ENCODE measurements at places on chromosomes 7 and 10.

GRCh38 chr7:99504281-99504602 is 220 bp upstream of the ZKSCAN5 start:
- DNase-seq, result no peak

DNA sequence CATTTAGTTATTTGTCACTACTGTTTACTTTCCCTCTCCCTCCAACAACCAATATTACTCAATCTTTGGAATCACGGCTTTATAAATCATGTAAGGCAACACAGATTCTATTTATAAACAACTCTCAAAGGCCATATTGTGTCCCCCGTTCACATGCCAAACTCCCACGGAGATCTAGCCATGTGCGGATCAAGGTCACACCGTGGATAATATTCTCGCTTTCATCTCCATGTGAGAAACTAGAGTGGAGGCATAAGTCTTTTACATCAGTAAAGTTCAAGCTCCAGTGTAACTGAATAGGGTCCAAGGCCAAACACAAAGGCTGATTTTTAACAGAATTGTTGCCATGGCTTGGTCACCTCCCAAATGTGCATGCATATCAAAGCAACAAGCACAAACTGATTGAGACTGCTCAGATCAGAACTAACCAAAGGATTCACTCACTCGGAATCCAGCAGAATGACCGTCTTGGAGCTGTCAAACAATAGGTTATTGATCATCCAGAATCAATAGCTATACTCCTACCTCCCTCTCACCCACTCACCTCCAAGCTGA is 569.5 kb upstream of the LRRN3 start:
- DNase-seq, result no peak

- DNase-seq, result no peak
These were observed 23.1 kb upstream of the ZNF735 start for GRCh38 chr7:64183827-64184372.

- DNase-seq, result no peak
These were observed 6.3 kb downstream of the ACTL6B start for GRCh38 chr7:100649826-100650565.

DNA sequence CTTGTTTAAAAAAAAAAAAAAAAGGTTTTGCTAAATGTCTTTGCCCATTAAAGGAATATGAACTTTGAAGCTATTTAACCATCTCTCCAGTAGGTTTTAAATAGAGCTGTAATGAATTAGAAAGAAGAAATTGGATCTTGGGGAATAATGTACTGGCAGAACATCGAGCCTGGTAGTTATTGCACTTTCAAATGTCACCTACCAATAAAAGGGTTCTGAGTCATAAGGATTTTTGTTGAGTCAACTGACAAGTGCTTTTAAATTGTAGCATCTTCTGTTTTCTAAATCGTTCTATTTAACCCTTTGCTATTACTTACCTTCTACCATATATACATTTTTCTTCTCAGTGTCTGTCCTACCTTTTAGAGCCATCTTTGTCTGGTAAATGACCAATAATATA is 10.7 kb downstream of the CUTC start:
- DNase-seq, result no peak

DNA sequence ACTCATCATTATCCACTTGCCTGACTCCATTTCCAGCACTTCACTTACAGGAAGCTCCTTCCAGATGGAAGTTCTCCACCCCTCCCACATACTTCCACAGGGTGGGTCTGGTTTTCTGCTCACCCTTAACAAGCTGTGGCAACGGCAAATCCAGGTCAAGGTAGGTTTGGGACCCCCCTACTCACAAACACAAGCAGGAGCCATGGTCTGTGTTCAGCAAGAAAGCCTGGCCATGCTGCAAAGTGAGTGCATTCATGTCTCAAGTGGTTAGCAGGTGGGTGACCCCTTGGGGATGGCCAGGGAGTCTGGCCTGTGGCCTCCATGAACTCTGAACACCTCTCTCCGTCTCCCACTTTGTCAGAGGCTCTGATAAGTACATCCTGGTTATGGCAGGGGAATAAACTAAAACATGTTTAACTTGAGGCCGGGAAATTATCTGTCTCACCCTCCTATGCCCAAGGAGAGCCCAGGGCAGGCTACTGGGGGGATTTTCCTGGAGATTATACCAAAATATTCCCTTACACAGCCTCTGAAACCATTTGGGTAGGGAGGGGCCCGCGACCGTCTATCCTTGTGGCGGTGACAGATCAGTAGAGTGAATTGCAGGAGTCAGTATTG is 844 bp downstream of the XPNPEP1 start:
- no peak for DNase-seq

GRCh38 chr10:78448470-78448869 is 414.8 kb downstream of the RPS24 start:
- DNase-seq, result no peak

DNA sequence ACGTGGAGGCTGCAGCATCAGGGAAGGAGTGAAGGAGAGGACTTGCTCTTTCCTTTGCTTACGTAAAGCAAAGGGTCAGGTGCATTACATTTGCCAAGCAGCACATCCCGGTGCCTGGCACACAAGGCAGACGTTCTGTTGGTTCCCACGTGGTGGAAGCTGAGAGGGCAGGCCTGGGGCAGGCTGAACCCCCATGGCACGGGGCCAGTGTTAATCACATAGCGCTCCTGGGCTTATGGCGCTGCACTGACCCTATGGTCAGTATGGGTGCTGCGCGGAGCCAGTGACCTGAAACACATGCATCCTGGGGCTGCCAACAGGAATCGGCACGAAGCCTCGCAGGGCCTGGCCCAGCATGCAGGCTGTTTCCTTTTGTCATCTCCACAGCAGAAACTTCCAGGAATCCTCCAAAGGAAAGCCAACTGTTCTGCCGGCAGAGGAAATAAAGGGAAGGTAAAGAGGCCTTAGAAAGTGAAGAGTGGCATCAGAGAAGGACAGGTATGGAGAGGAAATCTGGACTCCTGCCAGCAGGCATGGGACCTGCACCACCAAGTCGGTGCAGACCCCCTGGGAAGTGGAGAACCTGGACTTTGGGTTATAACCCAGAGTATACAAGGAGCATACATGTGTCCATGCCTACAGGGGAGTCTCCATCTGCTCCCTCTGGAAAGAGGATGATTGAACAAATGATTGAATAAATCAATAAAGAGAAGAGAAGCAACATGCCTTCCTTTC is 560.2 kb downstream of the TCERG1L start:
- no peak for DNase-seq

DNA sequence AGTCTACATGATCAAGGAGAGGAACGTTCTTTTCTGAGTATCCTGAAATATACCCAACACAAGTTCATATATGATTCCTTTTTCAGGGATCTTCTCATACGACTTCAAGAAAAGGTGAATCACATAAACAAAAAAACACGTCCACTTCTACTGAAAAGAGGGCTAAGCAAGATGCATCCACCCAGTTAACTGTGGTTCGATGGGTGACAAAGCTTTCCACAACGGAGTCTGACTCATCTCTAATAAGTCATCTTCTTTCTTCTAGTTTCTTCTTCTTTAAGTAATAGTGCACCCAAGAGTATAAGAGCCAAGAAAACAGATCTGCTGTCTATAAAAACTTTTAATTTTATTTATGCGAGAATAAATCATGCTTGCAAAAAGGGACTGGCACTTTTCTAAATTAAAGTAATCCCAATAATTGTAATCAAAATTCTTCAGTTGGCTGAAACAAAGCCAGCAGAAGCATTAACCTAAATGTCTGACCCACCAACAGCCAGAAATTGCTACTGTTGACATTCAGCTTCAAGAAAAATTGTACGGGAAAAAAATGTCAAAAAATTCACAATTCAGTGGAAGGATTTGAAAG is 146.9 kb upstream of the ANK3 start:
- DNase-seq, result no peak

- DNase-seq, result no peak
These were observed 102.1 kb downstream of the PPP1R17 start for GRCh38 chr7:31788883-31789680.

- no peak for DNase-seq
These were observed 331.4 kb downstream of the PTPRN2 start for GRCh38 chr7:158256091-158256816.

DNA sequence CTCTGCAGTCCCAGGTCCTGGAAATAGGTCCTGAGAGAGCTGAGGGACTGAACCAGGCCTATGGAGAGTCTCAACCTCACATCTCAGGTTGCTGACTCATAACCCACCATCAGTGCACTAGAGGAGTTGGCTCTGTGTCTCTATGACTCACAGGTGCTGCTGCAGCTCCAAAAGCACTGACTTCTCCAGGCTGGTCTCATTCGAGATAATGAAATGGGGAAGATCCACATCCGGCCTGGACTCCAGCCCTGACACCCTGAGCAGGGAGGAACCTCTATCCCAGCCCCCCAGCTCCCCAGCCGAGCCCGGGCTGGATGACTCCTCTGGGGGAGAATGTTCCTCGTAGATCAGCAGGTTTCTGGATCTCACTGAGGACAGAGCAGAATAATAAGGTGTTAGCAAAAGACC is 35.5 kb upstream of the DGKI start:
- DNase-seq, result no peak

- no peak for DNase-seq
These were observed 77.2 kb downstream of the CDH23 start for GRCh38 chr10:71473671-71474599.

DNA sequence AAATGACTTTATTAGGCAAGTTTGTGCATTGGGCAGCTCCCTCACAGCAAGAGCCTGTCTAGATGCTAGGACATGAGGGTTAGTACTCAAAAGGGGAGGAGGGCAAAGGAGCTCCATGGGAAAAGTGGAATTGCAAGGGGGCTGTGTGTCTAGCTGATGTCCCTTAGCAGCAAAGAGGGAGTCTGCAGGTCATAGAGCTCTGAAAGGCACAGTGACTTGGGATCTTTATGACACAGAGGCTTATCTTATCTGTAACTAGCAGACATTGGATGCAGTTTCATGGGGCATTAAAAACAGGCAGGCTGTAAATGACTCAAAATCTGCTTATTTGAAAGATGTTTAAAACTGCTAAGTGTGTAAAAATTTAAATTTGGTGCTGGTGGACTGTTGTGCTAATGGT is 556.2 kb upstream of the FZD8 start:
- no peak for DNase-seq

GRCh38 chr7:5523052-5523711 is 99.5 kb upstream of the TNRC18 start:
- no peak for DNase-seq

DNA sequence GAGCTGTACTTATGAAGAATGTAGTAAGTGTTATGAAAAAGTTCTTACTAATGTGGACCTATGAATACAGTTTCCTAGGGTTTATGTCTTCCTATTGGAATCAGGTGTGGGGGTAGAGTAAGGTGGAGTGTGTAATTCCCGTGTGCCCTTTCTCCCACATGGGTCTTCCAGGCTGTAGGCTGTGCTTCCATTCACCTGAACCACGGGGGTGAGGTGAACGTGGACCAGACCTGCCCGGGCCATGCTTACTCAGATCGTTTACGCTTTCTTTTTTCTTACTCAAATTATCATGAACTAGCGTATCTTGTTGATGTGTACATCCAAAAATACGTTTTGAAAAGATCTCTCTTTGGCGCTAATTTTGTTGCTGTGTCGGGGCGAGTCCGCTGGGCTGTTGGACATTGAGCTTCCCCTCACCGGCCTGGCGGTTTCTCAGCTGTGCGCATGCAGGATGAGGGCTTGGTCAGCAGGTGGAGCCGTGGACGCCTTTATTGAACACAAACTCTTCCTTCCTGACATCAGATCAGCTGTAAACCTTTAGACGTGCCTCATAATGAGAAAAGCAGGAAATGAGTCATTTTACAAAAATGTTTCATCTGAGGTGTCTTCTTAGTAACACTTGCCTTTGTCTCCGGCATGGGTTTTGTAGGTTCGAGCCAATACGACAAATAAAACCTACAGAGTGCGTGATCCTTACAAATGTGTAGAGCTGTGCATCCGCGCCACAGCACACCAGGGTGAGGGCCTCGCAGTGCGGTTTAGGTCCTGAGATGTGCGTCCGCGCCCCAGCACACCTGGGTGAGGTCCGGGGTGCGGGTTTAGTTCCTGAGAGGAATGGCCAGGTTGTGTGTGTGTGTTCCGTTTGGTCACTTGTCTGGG is 53.8 kb downstream of the WDR37 start:
- peak; percentile 62 for DNase-seq

GRCh38 chr7:22694597-22695207 is 32.3 kb upstream of the IL6 start:
- no peak for DNase-seq

GRCh38 chr10:99234791-99235657 is 628 bp downstream of the HPSE2 start:
- no peak for DNase-seq

GRCh38 chr7:14229047-14229446 is 239.6 kb upstream of the ETV1 start:
- DNase-seq, result no peak

DNA sequence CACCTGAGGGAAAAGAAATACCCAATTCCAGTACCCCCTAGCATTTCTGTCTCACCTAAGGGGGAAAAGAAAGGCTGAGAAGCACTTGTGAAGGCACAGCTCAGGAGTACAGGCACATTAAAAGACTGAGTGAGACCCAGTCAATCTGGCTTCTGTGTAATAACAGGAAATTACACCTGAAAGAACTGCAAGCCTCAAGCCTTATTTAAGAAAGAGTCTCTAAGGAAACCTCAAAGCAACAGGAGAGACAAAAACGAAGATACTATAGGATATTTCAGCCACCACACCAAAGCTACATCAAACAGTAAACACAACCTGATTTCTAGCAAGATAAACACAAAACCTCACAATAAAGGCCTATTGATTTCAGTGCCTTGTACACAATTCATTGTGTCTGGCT is 69.6 kb upstream of the CDK1 start:
- DNase-seq, result no peak

GRCh38 chr7:12648704-12649261 is 38.6 kb upstream of the ARL4A start:
- DNase-seq, result no peak

- DNase-seq, result no peak
These were observed 40.8 kb upstream of the DLD start for GRCh38 chr7:107850216-107850615.

GRCh38 chr10:35778306-35778705 is 136.2 kb upstream of the FZD8 start:
- no peak for DNase-seq

DNA sequence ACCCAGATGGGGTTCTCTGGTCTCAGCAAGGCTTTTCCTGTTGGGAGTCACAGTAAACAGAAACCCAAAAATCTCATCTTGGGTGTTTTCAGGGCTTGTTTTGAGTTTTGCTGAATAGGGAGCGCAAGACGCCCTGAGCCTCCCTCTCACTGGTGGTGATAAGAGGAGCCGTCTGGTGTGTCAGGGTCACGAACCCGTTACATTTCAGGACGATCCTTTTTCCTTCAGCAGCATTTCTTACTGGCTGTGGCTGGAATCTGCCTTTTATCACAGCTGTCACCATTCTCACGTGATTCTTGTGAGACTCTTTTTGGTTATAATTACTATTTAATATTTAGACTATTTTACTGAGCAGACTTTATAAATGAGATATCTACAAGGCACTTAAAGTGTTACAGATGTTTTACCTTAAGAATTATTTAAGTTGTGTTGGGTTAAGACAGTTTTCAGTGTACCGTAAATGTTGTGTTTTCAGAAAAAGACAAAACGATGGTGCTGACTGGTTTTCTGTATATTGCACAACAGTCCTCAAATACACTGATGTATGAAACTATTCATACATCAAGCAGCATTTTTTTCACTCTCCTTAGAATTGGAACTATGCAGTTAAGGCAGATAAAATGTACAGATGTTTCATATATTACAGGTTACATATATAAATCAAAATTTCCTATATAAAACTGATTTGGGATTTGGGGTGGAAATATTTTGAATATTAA is 2.2 kb upstream of the GET4 start:
- DNase-seq, result no peak
